ENCODE measurements at places on chromosomes 11 and 22.

DNA sequence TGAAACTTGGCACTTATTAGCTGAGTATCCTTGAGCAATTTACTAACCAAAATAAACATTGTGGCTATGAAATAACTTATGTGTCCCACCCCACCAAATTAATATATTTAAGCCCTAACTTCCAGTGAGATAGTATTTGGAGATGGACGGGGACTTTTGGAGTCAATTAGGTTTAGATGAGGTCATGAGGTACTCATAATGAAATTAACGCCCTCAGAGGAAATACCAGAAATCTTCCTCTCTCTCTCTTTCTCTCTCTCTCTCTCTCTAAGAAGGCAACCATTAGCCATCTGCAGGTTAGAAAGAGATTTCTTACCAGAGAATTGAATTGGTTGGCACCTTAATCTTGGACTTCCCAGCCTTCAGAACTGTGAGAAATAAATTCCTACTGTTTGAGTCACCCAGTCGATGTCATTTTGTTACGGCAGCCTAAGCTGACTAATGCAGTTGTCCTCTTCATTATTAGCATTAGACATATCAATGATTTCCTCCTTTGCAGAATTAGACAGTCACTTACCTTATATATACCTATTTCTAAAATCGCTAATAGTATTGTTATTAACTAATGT, 1284.0 kb downstream of the FAM181B start:
- no peak for DNase-seq

DNA sequence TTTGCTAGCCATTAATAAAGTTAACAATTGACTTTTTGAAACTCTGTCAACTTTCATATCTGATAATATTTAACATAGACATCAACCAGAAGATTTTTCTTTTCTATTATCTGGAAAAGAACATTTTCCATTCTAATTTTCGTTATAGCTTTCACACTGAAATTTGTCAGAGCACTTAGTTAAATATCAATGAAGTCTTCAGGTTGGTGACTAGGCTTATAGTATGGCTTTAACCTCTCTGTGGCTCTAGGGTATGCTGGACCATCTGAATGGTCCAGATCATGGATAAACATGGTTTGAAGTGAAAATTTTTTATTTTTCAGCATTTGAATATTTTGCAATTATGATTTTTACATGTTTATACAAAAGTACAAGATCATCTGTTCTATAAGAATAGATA, 548.1 kb downstream of the CNTN5 start:
- DNase-seq = no peak

DNA sequence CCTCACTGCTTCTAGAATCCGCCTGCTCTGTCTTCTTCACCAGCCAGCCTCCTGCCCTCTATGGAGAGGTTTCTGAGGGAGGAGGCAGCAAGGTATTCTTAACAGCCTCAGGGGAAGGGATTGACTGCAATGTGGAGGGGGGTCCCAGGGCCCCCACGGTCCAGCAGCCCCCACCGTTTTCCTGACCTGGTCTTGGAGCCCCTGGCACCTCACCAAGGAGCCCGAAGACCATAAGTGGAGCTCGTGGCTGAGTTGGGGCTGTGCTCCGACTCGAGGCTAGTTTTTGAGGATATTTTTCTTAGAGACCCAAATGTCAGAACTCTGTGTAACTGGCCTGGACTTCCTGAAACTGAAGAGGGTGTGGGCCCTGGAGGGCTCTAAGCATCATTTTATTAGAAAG, 590.0 kb downstream of the BRD1 start:
- no peak for DNase-seq

DNA sequence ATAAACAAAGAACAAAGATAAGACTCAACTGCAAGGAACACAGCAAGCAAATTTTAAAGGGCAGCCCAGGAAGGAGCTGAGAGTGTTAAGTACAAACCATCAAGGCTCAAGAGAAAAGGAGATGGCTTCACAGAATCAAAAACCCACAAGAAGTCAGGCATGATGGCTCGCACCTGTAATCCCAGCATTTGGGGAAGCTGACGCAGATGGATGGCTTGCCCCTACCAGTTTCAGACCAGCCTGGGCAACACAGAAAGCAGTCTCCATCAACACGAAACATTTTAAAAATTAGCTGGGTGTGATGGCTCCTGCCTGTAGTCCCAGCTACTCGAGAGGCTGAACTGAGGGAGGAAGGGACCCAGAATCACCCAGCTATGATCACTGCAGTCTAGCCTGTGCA, 32.6 kb downstream of the MAPK1 start:
- DNase-seq = no peak

GRCh38 chr11:44191322-44192016, 96.0 kb downstream of the EXT2 start:
- no peak for DNase-seq

GRCh38 chr11:73384125-73384441, 7.9 kb downstream of the RELT start:
- no peak for DNase-seq

DNA sequence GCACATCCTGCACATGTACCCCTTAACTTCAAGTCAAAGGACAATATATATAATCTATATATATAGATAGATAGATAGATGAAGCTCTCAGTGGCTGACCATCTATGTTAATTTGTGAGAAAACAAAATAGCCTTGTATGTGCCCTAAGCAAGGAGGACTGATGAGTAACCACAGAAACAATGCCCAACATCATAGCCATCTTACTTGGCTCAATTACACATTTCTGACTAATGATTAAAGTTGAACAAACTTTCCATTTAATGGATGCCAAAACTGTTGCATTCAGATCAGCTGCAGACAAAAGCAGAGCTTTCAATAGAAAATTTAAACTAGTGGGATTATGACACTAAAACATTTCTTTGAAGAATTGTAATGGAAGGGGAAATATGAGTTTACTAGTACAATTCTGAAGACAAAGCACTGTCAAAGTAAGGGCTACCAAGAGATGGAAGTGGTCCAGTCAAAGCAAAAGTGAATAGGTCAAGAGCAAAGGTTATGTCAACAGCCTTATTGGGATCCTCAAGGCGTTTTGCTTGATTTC, 1188.2 kb upstream of the RAG2 start:
- DNase-seq = peak; percentile 86

- DNase-seq = peak; percentile 24
Measured at GRCh38 chr11:46239801-46240061, 37.7 kb upstream of the CREB3L1 start.

DNA sequence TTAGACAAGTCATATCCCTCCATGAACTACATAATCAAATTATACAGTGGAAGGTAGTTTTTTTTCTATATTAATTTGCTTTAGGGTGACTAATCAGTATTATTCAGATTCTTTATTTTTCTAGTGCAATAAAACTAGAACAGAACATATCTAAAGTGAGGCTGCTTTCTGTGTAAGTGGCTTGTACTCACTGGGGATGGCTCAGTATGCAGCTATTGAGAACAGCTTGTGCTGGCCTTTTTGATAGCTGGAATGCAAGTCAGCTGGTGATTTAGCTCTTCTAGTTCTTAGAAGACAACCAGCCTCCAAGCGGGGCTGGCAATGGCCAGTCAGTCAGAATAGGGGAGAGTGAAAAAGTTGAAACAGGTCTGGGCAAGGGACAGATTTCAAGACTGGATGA, 119.4 kb downstream of the BLID start:
- no peak for DNase-seq

DNA sequence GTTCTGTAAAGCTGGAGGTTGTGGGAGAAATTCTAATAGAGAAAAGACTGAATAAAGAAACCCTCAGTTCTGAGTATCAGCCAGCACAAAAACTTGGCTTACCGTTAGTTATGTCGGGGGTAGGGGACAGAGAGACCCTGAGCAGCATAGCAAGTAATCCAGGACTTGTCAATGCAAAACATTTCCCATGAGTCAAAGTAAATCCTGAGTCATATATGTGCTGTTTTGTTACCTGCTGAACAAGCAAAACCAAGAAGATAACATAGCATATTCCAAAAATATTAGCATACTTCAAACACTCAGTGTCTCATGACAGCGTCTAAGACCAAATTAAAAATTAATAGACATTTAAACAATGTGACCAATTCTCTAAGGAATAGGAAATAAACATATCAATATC, 75.1 kb upstream of the LUZP2 start:
- no peak for DNase-seq

DNA sequence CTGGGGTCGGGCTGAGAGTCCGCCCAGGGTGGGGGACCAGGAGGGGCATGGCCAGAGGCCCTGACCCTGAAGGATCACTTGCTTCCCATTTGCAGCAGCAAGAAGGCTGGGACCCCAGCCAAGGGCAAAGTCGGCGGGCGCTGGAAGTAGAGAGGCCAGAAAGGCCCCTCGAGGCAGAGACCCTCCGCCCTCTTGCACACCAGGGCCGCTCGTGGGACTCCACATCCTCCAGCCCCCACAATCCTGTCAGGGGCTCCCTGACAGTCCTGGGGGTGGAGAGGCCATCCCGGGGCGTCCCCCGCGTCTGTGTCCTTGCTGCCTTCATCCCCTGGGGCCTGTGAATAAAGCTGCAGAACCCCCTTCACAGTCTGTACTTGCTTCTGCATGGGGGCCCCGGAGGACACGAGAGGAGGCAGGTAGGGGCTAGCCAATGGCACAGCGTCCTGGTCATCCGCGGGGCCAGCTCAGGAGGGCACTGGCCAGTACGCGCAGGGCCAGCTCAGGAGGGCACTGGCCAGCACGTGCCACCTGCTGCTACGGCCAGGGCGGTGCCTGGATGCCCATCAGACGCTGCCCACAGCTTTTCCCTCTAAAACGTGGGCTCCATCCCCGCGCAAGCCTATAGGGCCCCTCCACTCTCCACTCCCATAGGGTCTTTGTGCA, 8.7 kb upstream of the MRPL23 start:
- no peak for DNase-seq

- DNase-seq = no peak
Measured at GRCh38 chr11:115087791-115088190, 409.5 kb downstream of the NXPE2 start.

GRCh38 chr22:22748297-22748743, 103.9 kb downstream of the GGTLC2 start:
- DNase-seq = peak; percentile 74

- no peak for DNase-seq
Measured at GRCh38 chr11:119974467-119974866, 163.4 kb downstream of the TRIM29 start.

- no peak for DNase-seq
Measured at GRCh38 chr11:19670030-19670791, 42.4 kb upstream of the NAV2 start.

GRCh38 chr11:114263513-114264170, 32.6 kb upstream of the NNMT start:
- peak; percentile 36 for DNase-seq

DNA sequence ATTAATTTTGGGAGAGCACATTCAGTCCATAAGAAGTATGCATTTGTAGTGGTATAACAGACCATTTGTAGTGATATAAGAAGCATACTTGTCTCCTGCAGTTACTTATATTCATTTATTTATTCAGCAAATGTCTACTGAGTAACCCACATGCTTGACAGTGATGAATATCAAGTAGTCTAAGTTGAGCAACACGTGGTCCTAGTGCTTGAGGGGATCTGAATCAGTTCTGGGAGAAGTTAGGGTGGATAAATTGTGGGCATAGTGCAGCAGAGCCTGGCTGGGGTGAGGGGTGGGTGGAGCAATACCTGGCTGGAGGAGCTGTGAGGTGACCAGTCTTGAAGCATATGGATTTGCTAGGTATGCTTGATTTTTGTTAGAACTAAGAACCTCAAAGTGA, 24.3 kb downstream of the STX3 start:
- no peak for DNase-seq

DNA sequence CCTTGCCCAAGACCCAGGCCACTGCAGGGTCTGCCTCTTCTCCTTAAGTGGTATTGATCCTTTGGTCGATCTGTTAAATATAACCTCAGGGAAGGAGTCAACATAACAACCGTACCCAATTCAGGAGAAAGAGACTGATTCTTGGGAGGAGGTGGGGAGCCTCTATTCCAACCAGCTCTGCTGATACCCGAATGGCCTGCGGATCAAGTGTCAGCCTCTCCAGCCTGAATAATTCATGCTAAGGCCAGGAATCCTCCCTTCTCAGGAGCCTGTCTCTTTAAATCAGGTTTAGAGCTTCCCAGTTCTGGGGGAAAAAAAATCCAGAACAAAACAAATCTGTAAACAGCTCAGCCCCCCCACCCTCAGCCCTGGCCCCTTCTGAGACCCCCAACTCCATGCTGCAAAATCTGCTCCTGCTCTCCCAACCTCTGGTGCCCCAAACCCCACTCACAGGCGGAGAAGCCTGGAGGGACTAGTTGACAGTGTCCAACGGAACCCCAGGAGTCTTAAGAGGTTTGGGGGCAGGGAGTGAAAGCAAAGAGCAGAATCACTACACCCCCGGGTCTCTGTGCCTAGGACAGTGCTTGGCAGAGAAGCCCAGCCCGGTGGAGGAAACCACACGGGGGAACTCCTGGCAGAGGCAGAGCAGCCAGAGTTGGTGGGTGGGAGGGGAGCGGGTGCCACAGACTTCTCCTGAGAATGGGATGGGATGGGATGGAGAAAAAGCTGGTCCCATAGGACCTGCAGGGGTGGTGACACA, 863 bp upstream of the TPBGL start:
- no peak for DNase-seq

GRCh38 chr11:93648158-93648557, 13.3 kb upstream of the CEP295 start:
- DNase-seq = peak; percentile 39

- DNase-seq = peak; percentile 4
Measured at GRCh38 chr22:31193092-31193491, 19.0 kb upstream of the LIMK2 start.

DNA sequence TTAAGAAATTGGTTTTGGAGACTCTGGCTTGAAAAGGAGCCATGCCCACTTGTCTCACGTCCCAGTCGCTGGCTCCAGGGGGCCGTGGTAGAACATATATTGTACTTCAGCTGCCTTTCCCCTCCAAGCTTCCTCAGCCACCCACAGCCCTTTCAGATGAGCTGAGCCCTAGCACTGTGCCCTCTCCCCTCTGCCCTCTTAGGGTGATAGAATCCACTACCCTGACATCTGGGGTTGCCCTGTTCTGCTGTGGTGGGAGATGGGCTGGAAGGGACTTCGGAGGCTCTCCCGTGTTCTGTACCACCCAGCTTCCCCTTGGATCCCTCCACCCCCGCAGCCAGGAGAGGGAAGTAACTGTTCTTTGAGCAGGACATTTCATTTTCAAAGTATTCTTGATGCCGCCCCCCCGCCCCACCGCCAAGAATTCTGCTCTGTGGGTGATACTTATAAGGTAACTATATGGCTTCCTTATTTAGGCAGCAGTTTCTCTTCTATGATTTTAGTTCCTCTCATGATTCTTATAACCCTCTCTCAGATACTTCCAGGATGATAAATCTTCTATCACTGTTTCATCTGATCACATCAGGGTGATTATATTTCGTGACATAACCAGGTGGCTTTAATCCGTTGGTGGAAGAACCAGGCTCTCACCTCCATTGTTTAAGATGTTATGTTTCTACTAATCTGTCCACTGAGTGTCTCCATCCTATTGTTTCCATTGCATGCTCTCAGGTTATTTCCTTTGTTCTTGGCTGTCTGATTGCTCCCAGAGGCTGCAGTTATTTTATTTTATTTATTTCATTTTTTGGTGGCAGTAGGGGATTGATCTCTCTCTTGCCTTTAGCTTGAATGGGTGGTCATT, 24.1 kb downstream of the ZBTB16 start:
- no peak for DNase-seq

- peak; percentile 77 for DNase-seq
Measured at GRCh38 chr22:41598081-41598480, 8.4 kb upstream of the PMM1 start.

GRCh38 chr11:10590218-10590915, 21.9 kb upstream of the LYVE1 start:
- DNase-seq = no peak
